HS-5 (cell line): ENCODE measurements at places on chromosomes 12 and 14.

- no peak for DNase-seq
Observed at GRCh38 chr12:18696971-18697602, 40.7 kb downstream of the PLCZ1 start.

- no peak for DNase-seq
Observed at GRCh38 chr14:57761800-57762199, 104.1 kb downstream of the SLC35F4 start.

GRCh38 chr12:112025808-112026375 is 12.7 kb downstream of the ERP29 start:
- no peak for DNase-seq

DNA sequence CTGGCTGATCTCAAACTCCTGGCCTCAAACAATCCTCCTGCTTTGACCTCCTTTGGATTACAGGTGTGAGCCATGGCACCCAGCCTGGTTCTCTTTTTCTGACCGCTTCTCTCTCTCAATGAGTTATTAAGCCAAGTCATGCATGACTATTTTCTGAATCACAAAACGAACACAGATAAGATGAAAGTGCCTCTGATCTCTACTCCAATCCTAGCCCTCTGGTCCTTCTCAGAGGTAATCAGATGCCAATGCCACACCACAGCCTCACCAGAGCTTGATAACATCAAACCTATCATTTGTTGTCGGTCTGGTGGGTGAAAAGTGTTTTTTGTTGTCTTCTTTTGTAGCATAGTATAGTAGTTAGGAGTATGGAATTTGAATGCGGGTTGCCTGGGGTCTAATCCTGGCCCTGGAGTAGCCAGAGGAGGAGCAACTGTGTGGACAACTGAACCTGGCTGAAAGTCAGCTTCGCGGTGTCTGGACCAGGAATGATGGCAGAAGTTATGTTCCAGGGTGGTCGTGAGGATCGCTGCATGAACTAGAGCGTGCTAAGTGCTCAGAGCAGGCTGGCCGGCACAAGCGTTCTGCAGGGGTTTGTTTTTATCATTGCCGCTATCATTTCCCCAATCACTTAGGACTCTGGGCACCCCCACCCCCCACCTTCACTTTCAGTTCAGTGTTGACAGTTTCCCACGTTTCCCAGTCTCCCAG is 77.9 kb downstream of the SPRING1 start:
- DNase-seq = peak; percentile 31

GRCh38 chr14:41403360-41403759 is 203.3 kb upstream of the LRFN5 start:
- no peak for DNase-seq

GRCh38 chr12:76757694-76758093 is 6.2 kb upstream of the ZDHHC17 start:
- DNase-seq = no peak

DNA sequence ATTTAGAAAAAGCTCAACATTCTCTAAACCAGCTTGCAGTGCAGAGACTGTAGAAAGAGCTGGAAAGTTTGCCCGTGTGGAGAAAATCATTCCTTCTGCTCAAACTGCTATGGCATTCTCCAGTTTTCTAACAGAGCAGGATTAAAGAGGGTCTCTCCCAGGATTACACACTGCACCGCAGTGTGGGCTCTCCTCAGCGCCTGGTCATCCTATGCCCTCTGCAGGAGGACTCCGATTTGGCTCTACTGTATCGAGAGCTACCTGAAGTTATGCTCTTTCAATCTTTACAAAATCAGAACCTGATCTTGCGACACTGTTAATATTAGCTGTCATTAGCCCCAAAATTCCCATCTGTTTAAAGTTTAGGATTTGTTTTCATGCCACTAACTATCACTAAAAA is 33.0 kb downstream of the BHLHE41 start:
- DNase-seq = no peak

DNA sequence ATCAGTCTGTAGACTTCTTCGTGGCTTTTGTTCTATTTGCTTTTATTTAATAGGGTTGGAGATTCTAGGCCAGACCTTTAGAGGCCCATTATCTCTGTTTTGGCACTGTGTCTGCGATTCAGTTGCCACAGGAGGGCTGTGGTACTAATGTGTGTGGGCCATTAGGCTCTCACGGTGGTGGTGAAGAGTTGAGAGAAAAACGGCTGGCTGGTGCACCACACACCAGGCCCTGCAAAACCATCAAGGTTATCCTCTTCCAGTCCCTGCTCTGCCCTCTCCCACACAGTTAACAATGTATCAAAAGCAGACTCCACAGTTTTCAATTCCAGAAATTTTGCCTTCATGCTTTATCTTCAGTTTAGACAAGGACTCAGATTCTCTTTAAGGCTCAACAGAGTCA is 97.7 kb downstream of the MYF5 start:
- DNase-seq = no peak

DNA sequence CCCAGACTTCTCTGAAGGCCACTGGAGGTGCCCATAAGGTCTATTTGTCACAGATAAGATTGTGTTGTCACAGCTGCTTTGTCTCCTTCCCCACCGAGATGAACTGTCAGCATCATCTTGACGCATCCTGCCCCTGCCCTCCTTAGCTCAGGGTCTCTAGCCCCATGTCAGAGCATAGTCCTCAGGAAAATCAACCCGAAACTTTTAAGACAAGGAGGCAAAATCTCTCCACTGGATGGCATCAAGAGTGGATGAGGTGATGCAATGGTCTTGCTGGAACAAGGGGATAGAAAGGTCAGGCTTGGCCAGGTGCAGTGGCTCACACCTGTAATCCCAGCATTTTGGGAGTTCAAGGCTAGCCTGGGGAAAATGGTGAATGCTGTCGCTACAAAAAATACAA is 8.2 kb downstream of the KRT79 start:
- no peak for DNase-seq

- DNase-seq = no peak
Observed at GRCh38 chr14:52607061-52607460, 54.4 kb downstream of the GPR137C start.

- no peak for DNase-seq
Observed at GRCh38 chr14:43900173-43900655, 606.9 kb downstream of the FSCB start.

GRCh38 chr12:94126067-94126466 is 22.3 kb upstream of the PLXNC1 start:
- DNase-seq = no peak

- DNase-seq = no peak
Observed at GRCh38 chr14:33206981-33207380, 268.3 kb downstream of the NPAS3 start.

GRCh38 chr12:108495054-108495453 is 20.0 kb upstream of the FICD start:
- no peak for DNase-seq

GRCh38 chr12:31591380-31591901 is 505 bp upstream of the DENND5B start:
- DNase-seq = no peak

GRCh38 chr12:105253866-105254513 is 18.0 kb upstream of the APPL2 start:
- DNase-seq = peak; percentile 82

GRCh38 chr12:109934026-109934425 is 34.0 kb downstream of the TCHP start:
- DNase-seq = no peak

DNA sequence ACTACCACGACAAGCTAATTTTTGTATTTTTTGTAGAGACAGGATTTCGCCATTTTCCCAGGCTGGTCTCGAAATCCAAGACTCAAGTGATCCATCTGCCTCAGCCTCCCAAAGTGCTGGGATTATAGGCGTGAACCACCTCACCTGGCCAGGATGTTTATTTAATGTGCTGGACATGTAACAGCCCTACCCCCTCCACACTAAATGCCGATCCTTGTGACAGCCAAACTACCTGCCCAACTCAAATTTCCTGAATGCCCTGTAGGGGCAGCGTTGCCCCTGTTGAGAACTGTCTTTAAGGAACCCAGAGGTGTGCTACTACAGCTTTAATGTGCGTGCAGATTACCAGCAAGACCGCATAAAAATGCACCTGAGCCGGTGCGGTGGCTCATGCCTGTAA is 48.1 kb downstream of the KCNK13 start:
- no peak for DNase-seq

DNA sequence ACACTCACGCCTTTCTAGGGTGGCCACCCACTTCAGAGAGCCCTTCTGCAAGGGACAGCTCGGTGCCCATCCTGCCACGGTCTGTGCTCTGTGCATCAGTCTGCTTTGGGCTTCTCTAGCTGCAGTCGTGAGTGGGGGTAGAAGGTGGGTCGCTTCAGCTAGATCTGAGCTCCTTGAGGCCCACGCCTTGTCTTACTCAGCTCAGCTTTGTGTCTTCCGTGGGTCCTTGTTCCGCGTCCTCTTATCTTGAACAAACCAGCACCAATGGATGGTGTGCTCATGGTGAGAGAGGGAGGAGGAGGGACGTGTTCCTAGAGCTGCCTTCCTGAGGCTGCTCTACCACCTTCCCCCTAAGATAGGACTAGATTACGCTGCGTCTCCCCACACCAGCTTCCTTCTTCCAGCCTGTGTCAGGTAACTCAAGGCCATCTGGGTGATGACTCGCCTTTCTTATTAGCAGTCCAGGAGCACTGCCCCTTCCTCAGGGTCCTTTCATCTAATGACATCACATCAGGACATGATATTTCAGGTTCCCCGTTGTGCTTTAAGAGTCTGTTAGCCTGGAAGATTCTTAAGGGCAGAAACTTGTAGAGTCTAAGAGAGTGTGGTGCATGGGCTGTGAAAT is 118.8 kb downstream of the TSPAN9 start:
- DNase-seq = no peak

DNA sequence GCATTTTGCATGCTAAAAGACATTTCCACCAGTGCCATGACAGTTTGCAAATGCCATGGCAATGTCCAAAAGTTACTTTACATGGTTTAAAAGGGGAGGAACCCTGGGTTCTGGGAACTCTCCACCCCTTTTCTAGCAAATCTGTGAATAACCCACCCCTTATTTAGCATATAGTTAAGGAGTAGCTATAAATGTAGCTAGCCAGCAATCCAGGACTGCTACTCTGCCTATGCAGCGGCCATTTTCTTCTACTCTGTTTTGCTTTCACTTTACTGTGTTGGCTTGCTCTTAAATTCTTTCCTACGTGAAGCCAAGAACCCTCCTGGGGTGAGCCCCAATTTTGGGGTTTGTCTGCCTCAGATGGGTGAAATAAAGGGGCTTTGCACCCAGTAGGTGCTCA is 141.0 kb downstream of the PTPN11 start:
- no peak for DNase-seq

DNA sequence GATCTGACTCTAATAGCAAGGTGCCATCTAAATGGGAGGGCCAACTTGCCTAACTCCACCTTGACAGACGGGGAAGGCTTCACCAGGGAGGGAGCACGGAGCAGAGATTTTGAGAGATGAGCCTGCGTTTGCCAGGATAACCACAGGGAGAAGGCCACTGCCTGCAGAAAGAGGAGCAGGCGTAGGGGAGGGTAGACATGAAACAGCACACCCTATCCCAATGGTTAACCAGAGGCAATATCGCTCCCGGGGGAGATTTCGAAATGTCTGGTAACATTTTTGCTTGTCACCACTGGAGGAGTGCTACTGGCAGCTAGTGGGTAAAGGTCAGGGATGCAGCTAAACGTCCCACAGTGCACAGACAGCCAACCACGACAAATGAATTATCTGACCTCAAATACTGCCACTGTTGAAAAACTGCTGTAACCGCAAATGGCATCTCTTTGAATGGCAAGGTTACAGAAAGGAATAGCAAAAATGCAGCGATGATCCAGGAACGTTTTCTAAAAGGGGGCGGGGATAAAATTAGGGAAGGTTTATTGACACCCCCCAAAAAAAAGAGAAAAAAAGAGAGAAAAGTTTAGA is 126.0 kb upstream of the ATF7IP start:
- DNase-seq = no peak
